ENCODE measurements at places on chromosomes 1 and 21.

DNA sequence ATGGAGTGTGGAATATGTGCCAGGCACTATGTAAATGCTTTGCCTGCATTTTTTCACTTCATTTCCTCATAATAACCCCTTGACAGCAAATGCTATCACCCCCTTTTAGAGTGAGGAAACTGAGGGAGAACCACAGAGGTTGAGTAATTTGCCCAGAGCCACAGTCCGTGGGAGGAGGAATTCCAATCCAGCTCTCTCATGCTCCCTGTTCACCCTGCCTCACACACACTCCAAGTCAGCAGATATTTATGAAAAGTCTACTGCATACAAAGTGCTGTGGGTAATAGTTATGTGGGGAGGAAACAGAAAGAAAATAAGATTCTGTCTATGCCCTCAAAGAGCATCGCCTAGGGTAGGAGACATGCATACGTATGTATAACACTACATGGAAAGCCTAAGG lies 30.9 kb upstream of the RBM15 start:
- no peak for DNase-seq

DNA sequence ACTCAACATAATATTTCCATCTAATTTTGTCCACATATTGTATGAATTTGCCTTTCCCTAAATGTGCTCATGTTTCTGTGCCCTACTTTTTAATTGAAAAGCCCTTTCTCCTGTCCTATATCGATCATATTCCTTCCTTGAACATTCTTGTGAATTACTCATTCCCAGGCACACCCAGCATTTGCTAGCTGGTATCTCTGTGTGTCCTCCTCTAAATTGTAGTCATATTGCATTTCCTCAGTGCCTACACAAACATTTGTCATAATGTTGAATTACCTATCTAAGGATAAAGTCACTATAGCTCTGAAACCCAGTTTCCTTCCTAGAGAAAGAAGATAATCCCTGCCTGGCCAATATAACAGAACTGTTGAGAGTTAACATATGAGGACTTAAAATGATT lies 39.6 kb upstream of the TBX15 start:
- DNase-seq, result no peak

DNA sequence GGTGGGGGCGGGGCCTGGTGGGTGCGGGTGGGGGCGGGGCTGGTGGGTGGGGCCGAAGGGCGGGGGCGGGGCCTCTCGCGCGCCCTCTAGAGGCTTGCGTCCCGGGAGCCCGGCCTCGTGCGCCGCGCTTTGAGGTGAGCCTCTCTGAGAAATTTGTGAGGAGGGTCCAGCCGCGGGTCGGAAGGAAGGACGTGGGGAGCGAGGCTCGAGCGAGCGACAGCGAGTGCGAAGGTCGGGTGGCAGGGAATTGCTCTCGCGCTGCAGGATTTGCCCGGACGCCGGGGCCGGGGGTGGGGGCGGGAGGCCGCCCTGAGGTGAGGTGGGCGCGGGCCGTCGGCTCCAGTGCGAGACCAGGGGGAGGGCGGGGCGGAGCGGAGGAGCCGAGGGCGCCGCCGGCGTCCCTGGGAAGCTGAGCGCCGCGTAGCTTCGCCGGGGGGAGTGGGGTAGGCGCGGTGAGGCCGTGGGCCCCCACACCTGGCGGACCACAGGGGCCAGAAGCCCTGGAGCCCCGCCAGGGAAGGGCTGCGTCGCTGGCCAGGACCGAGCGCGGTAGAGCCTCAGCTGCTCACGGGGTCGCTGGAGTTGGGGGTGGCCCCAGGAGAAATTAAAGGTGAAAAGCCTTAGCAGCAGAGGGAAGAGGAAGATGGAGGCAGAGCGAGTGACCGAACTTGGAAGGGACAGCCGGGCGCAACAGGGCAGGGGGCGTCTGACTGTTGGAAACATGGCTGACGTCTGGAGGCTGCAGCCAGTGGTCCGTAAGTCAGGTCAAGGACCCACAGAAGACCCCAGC lies 754 bp upstream of the LSS start:
- no peak for DNase-seq

DNA sequence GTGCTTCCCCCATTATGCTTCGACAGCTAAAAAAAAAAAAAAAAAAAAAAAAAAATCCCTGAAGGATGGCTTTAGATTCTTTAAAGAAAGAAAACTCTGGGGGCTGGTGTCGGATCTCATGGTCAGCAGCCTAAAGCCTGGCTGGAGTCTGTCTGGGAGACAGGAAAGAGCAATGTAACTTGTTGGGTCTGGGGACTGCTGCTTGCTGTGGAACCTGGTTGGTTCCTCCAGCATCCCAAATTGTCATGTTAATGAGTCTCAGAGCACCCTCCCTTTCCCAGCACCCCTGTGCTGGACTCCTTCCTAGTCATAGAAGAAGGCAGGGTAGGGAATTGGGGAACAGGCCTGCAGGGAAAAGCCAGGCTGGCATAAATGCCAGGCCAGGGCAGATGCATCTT lies 3.0 kb downstream of the KCNC4 start:
- DNase-seq, result no peak

GRCh38 chr21:28548291-28548690 lies 444.4 kb downstream of the LTN1 start:
- no peak for DNase-seq

DNA sequence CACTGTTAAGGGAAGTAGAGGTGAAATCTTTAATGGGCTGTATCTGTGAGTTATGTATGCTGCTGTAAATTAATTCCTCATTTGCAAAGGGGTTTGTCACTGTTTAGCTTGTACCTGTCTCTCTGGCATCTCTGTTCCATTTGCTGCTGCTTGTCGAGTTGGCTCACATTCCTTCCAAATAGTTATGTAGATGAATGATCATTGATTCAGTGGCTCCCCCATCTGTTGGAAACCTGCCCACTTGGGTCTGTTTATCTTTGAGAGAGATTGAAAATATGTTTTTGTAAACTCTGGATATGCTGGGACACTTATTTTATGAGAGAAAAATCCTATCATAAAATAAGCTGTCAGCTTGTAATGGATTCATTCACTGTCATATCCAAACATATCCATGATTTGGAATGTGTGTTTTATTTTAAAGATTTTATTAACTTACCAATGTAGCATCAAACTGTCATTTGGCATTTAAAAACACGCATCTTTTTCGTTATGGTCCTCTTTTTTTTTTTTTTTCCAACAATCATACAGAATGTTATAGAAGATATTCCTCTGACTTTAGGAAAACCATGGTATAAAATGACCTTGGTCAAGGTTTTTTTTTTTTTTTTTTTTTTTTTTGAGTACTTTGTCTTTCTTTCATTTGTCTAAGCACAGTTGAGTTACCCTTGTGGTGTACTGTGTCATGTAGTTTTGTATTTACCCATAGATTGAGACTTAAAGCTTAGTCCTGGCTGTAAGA lies 3.5 kb downstream of the RYR2 start:
- DNase-seq, result no peak

DNA sequence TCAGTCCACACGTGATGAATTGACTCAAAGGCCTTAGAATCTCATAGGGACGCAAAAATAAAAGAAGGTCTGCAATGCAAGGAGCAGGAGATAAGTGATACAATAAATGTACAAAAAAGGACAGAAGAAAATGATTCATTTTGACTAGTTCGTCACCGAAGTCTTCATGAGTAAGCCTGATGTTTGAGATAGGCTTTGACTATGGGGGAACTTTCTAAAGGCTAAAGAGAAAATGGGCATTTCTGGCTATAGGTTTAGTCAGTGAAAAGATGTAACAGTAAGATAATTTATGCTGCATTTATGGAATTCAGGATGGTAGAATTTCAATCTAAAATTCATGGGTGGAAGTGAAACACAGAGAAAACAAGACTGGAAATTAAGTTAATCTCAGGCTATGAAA lies 163.0 kb downstream of the ADGRL4 start:
- no peak for DNase-seq

- DNase-seq, result no peak
Measured at GRCh38 chr1:66648901-66649595, 103.2 kb upstream of the DYNLT5 start.

DNA sequence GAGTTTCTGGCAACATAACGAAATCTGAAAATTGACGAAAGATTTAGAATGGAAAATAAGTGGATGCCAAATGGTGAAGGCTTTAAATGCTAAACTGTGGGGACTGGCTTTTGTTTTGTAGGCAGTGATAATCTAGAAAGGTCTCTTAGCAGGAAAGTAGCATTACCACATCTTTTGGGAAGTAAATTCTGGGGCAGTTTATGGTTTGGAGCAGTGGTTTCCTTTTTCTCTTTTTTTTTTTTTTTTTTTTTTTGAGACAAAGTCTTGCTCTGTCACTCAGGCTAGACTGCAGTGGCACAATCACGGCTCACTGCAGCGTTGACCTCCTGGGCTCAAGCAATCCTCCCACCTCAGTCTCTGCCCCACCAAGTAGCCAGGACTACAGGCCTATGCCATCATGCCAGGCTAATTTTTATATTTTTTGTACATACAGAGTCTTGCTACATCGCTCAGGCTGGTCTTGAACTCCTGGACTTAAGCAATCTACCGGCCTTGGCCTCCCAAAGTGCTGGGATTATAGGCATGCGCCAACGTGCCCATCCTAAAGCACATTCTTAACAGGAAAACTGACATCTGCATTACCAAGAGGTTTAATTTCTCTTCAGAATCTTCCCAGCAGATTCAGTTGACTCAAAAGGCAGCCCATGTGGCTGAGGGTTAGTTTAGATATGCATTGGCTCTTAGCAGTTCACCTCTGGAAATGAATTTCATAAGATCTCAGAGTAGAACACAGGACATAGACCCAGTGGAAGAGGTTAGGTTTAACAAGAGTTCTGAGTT lies 32.9 kb downstream of the C21orf91 start:
- no peak for DNase-seq

DNA sequence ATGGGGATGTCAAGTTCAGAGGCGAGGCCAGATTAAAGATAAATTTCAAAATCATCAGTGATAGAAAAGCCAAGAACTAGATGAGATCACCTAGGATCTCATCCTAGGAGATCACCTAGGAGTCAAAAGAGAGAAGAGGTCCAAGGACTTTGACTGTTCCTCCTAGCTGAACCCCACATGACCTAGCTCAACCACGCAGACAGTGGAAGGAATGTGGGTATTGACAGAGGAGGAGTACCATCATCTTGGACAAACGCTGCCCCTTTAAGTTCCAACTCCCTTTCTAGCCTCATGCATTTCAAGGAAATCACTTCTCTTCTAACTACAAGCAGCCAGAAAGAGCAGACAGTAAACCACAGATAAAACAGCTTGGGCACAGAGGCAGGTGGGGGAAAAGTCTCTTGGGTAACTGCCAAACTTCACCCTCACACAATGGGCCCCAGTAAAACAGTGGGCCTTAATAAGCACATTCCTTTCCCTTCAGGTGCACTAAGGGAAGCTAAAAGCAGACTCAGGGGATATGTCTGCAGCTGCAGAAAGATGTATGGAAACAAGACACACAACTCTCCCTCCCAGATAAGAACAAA lies 12.5 kb upstream of the FAM76A start:
- DNase-seq, result no peak

DNA sequence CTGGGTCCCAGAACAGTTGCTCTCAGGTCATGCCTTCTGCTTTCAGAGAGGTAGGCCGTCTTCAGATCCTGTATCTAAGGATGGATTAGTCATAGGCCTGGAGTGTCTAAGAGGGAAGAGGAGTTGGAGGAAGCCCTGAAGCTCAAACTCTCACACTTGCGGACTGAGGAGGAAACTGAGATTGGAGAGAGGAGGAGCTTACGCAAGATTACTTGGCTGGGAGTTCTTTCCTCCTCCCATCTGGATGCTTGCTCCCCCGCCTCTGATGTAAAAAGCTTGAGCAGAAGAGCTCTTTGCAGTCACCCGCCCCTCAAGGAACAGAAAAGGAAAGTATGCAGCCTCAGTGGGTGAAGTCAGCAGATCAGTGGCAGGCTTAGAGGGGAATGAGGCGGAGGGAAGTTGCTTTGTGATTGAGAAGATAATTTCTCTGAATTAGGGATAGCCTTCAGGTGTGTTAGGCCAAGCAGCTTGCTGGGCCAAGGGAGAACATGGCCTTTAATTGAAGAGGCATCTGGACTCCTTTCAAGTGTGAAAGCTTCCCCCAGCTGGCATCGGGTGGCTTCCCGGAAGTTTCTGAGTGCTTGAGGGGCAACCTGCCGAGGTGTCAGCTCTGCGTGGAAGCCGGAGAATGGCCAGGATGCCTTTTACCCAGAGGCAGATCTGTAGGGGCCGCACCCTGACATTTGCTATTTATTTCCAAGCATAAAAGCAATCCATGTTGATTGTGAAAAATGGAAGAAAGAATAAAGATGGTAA lies 6.6 kb downstream of the ADORA1 start:
- DNase-seq, result no peak

GRCh38 chr1:20151906-20152598 lies 12.9 kb downstream of the PLA2G2F start:
- DNase-seq, result peak; percentile 48

DNA sequence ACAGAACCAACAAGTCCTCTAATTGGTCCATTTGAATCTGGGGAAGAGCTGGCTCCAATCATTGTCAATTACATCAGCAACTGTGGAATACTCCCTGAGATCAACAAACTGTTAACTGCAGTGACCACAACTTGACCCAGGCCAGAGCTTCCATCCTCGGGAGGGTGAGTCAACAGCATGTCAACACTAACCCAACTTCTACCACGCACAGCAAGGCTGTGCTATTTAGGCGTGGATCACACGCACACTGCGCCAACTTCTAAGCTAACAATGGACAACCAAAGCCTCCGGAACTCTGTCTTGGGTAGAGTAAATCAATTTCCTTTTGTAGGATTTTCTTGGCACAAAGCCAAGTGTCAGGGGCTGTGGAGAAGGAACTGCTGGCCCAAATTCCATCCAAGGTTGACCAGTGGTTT lies 30.4 kb downstream of the APP start:
- no peak for DNase-seq

DNA sequence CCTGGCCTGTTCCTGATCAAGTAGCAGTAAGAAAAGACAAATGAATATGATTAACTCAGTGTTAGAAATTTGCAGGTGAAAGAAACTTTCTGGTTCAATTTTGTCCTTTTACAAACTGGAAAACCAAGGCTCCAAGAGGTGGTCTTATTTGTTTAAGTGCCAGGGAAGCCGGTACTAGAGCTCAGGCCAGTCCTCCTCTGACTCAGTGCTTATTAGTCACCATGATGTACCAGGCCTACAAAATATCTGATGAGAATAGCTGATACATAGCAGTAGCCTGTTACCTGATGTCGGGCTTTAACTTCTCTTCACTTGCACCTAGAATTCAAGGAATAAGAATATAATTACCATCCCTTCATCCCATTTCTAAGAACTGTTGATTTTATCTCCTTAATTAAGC lies 394.8 kb downstream of the LMX1A start:
- no peak for DNase-seq

DNA sequence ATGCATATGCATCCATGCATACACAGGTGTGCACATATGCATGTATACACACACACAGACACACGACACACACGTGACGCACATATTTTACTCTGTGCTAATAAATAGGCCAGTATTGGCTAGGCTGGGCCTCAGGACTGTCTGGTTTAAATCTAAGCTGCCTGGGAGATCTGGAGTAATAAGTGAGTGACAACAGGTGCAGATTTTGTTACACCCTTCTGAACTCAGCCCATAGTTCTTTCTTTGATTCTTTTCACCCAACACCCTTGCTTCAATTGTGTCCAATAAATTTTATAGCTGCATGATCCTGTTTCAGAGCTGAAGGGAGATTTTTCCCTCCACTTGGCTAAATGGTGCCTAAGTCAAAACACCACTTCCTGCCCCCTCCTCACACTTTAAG lies 132.8 kb downstream of the FGGY start:
- no peak for DNase-seq

- DNase-seq, result no peak
Measured at GRCh38 chr1:245046769-245047168, 108.0 kb upstream of the KIF26B start.
